ENCODE measurements at places on chromosomes 7 and 10. TPM values are rescaled to one million over a fixed set of nuclear protein-coding genes. Genes with fewer than 3 reads are reported as not detected.

DNA sequence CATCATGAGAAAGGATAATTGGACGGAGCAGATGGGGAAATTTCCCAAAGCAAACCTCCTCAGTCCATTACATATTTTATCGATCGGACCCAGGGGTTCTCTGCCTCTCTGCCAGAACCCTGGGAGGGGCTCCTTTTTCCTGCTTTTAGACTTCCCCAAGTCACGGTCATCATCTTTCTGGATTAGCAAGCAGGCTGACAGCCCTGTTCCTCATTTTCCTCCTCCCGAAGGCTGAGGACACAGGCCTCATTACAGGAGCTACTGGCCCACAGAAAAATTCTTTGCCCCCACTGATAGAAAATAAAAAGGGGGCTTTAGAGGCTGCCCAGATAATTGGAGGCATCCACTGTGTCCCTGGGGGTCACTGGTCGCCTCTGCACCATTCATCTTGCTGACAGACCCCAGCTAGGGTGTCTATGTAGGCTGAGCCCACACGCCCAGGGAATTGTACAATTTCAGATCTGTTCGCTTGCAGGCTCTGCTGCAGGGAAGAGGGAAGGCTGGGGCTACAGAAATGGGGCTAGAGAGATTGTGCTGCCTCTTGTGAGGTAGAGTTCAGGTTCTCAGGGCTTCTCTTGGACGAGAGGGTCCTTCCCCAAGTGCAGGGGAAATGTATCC is 125.7 kb upstream of the SDK1 start:
- DNase-seq = no peak

Gene ANKRD30A
- not detected for total RNA-seq

DNA sequence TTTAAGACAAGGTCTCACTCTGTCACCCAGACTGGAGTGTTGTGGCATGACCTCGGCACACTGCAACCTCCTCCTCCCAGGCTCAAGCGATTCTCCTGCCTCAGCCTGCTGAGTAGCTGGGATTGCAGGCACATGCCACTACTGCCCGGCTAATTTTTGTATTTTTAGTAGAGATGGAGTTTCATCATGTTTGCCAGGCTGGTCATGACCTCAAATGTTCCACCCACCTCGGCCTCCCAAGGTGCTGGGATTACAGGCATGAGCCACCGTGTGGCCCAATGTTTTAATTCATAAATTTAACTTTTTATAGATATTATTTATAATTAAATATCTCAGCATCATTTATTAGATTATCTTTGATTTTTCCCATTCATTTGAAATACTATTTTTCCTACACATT is 658.0 kb upstream of the NRG3 start:
- no peak for DNase-seq

Gene UNCX
- not detected for total RNA-seq

DNA sequence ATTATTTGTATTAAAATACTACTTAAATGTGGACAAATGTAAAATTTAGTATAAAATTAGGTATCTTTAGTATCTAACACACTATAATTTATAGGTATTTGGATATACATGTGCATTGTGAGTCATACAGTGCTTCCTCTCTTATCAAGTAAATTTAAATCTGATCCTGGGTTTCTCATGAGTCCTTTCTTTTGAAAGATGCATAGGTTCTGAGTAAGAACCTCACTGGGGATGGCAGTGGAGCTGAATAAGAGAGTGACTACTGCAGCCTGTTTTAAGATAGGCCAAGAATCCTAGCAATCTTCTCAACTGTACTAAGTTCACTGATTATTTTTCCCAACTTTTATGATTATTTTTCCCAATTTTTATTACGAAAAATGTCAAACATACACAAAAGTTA is 16.2 kb downstream of the CEP55 start:
- peak; percentile 24 for DNase-seq

Gene KCND2
- 0.20 TPM for total RNA-seq

DNA sequence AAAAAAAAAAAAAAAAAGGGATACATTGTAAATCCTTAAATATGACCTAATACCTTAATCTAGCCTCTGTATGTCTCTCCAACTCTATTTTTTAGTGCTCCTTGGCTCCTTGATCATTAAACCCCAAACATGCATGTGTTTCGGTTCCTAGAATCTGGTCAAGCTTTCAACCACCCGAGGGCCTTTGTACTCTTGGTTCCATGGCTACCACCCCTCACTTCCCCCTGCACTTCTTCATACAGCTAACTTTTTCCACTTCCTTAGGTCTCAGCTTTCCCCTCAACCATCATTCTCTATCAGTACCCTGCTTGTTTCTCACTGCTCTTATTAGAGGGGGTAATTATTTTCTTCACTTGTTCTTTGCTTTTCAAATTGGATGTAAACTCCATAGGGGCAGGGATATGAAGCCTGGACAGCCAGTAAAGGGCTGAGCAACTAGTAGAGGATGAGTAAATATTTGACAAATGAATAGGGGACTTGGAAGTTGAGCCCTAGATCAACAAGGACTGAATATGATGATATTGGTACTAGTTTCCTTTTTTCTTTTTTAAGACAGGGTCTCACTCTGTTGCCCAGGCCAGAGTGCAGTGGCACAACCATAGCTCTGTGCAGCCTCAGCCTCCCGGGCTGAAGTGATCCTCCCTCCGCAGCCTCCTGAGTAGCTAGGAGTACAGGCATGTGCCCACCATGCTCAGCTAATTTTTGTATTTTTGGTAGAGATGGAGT is 4.3 kb upstream of the GDI2 start:
- no peak for DNase-seq

Gene BTBD16
- total RNA-seq = under 0.01 TPM

Gene ADAM22
- 0.40 TPM for total RNA-seq

DNA sequence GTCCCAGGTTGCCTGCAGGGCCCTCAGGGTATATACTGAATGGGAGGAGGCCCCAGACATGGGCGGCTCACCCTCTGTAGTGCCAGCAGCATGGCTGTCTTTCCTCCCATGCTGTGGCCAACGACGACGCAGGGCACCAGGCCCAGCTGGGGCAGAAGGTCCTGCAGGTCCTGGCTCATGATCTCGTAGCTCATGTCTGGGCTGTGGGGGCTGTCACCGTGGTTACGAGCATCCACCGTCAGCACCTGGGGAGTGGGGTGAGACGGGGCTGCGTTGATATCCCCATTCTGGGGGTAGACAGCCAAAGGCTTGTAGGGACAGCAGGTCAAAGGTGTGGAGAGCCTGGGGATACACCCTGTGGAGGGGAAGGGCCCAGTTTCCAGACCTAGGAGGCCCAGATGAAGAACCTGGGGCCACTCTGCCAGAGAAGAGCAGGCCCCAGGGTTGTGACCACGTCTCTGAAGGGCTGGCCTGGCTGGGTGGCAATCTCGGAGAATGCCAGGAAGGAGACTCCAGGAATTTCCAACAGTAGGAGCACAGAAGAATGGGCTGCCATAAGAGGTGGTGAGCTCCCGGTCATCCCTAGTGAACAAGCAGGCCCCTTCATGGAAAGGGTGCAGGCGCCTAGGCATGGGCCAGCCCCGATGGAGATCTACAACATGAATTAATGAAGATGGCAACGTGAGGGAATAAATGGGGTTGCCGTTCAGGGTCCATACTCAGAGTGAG is 947 bp downstream of the ABHD11 start:
- no peak for DNase-seq

DNA sequence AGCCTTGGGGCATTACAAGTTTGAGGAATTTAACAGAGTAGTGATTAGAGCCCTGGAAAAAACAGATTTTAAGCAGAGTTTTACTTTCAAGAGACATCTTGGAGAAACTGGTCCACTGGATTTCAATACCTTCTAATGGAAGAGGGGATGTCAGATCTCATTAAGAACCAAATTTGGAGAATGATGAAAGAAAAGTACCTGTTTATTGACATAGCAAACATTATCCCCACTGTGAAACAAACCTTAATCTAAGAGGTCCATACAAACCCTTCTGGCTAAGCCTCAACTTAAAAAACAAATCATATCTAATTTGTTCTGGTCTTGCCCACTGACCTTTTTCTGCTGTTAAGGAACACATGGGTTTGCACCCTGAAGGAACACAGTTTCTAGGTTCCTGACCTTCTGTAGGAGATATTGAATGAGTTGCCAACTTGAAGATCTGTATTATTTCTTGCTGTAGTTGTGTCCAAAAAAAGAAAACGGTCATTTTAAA is 53.5 kb downstream of the LAMB1 start:
- no peak for DNase-seq

DNA sequence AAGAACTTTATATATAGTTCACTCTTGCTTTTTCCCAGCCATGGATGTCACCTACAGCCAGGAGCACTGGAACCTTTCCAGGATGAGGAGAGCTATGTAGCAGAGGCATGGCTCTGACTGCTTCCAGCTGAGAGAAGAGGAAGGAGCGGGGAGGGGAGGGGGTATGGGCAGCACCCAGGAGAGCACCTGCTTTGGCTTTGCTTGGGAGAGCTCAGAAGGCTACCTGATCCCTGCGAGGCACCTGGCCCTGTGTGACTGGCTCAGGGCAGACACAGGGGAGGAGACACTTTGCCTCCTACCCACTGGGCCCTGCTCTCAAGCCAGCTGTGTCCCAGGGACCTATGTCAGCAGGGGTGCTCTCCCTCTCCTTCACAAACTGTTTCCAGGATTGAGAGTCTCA is 67.1 kb downstream of the HK1 start:
- no peak for DNase-seq

DNA sequence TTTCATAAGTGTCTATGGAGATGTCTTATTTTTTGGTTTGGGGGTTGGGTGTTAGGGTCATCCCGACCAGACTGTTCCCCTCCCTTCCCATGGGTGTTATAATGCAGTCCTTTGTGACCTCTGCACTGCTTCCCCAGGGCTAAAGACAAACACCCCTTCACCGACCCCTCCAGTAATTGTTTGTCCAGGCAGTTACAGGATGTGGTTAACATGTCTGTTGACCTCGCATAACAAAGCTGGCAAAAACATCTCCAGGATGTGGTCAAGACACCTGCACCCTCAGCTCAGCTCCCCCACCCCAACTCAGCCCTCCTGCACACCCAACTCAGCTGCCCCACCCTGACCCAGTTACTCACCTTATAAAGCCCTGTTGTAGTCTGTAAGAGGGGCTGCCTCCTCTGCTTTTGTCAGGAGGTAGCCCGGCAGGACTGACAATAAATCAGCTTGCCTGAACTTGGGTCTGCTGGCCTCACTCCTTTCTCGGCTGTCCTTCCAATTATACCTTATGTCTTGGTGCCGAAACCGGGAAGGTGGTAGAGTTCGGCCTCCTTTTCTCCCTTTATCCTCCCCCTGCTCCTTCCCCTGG is 102.2 kb downstream of the ZNF92 start:
- no peak for DNase-seq

- no peak for DNase-seq
These were observed at the start of gene KEL for GRCh38 chr7:142961973-142962926. Gene KEL (minus strand): TSS chr7:142962363. CDS start chr7:142962206, 157 bp downstream.

Gene COBL
- total RNA-seq = not detected

Gene CSGALNACT2
- 9.1 TPM for total RNA-seq

Gene TMEM139
- not detected for total RNA-seq

DNA sequence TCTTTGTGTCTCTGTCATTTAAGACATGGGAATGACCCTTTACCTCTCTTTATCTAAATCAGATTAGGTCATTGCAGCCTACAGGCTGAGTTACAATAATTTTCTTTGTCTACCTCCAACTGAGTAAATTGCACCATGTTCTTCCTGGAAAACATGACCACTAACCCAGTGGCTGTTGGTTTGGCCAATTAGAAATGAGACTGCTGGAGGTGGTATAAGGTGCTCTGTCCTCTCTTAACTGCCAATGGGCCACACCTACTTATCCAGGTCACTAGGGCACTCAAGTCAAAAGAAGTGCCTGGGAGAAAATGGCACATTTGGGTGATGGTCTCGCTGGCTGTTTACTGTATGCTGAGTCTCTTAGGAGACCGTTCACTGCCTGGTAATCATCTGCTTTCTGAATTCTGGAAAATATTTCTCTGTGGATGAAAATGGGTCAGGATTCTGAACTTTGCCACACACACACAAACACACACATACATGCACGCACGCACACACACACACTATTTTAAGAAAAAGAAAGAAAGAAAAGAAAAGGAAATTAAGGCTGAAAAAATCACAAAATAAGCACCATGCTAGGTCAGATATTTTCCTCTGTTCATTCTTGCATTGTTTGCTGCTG is 16.4 kb downstream of the STAMBPL1 start:
- DNase-seq = no peak

GRCh38 chr7:128026551-128026950 is 4.7 kb downstream of the LRRC4 start:
- peak; percentile 13 for DNase-seq

- DNase-seq = no peak
These were observed 141.3 kb upstream of the AGK start for GRCh38 chr7:141409801-141410329.

GRCh38 chr7:24477398-24478136 is 95.7 kb upstream of the PALS2 start:
- DNase-seq = peak; percentile 19

Gene EFCAB10
- not detected for total RNA-seq

DNA sequence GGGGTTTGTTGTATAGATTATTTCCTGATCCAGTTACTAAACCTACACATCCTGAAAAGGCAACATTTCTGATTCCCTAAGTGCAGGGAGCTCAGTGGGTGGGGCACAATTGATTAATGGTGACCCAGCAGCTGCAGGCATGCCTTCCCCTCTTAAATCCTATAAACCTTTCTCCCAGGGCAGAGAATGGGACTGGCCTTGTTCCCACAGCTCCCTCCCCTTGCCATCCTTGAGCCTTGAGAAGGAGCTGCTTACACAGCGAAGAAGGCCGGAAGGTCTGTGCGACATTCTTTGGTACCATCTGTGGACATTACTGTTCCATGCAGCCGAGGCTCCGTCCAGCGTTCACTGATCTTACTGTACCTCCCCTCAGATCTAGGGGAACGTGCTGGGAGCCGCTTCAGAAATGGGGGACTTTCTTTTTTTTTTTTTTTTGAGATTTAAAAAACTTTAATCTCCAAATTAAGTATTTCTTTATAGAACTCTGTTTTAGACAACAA is 14.3 kb downstream of the KLF6 start:
- DNase-seq = no peak

Gene PGAM1
- 215 TPM for total RNA-seq

Gene PDK4
- total RNA-seq = 23.1 TPM

- no peak for DNase-seq
These were observed 10.6 kb downstream of the LRIT2 start for GRCh38 chr10:84214612-84215235.

DNA sequence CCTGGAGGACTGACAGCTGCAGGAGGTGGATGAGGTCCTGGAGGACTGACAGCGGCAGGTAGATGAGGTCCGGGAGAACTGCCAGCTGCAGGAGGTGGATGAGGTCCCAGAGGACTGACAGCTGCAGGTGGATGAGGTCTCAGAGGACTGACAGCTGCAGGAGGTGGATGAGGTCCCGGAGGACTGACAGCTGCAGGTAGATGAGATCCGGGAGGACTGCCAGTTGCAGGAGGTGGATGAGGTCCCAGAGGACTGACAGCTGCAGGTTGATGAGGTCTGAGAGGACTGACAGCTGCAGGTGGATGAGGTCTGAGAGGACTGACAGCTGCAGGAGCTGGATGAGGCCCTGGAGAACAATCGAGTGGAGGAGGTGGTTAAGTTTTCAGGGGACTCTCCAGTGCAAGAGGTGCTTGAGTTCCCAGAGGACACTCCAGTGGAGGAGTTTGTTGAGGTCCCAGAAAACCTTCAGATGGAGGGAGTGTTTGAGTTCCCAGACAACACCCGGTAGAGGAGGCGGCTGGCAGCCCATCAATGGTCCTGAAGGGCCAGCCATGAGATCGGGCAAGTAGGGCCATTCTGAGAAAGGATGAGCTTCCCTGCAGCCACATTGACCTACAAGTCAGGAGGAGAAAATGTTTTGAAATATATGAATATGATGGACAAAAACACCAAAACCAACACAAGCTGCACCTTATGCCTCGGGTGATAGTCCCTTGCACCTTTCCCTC is 4.7 kb upstream of the EIF5AL1 start:
- DNase-seq = no peak
